ENCODE measurements at places on chromosomes 6 and 20.

- no peak for DNase-seq
These were observed 123.2 kb downstream of the ELOVL4 start for GRCh38 chr6:79824202-79824601.

DNA sequence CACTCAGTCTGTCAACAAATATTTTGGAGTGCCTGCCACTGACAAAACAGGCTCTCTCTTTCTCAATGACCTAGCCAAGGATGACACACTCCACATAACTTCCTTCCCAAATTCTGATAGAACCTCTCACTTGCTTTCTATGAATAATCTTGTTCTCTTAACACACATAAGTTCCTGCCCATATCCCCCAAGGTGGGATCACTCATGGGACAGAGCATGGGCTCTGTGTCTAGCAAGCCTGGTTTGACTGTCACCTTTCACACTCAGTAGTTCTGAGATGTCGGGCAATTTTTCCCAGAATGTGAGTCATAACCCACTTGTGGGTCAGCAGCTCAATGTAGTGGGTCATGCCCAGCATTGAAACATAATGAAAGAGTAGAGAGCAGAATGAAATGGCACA, 78.1 kb downstream of the LRFN2 start:
- DNase-seq: no peak

DNA sequence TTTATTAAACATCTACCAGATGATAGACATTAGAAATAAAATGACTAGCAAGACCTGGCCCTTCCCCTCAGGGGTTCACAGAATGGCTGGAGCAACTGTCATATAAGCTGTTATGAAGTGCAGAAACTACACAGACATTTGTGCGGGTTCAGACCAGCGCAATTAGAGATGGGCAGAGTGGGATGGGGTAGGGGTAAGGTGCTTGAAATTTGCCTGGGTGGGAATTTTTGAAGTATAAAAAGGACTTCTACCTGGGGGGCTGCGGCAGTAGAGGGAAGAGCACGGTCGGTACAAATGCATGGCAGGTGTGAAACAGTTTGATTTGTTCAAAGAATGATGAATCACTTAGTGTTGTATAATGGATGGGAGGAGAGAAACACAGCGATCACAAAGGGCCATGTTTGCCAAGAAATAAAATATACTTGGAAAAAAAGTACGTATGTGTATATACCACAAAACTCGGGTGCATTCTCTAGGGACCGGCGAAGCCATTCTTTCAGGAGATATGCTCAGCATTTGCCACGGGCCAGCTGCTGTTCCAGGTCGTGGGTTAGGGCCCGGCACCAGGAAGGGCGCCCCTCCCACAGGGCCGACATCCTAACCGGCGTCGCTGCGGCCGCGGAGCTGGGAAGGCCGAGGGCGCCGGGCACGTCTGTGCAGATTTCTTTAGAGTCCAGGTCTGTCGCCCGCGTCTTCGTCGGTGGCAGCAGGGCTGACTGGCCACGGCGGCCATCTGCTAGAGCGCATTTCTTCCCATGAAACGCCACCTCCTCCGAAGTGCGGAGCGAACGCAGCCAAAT, 809 bp upstream of the NOL7 start:
- peak; percentile 20 for DNase-seq

DNA sequence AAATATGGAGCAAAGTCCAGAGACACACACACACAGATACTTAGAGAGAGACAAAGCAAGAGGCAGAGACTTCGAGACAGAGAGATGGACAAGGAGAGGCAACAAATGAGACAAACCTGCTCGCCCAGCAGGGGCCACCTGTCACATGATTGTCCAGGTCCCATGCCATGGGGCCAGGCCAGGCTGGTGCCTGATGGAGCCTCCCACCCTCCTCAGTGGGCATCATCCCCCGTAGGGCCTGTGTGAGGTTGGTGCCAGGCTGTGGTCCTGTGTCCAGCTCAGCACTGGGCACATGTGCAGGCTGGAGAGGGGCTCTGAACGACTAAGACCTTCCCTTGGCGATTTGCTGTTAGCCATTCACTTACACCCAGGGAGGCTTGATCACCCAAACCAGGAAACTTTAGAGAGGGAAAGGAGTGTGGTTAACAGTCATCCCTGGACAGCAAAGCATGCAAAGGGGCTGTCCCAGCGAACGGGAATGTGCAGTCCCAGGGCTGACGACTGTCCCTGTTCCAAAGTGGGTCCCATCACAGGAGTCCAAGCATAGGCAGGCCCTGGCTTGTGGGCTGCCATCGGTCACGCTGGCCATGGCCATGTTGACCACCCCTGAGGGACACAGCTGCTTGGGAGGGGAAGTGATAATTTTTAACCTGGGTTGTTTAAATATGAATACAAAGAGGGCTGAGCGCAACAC, 38.4 kb upstream of the PHACTR3 start:
- DNase-seq: no peak

GRCh38 chr20:39195582-39196021, 233.5 kb downstream of the DHX35 start:
- DNase-seq: no peak

- DNase-seq: no peak
These were observed 21.1 kb downstream of the BAG2 start for GRCh38 chr6:57193177-57193576.

DNA sequence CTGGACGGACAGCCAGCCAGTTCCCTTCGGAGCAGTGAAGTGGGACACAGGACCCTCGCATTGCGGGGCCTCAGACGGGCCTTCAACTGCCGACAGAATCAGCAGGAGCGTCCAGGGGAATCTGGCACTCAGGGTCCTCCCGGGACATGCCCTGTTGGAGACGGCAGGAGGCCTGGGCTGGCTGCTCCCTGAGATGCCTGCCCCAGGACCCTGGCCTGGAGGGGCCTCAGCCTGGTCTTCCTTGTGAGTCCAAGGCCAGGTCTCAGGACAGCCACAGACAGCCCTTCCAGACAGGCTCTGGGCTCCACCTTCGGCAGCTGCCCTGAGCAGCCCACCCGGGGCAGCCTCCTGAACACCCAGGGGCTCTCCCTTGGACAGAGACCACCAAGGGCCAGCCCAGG, 14.6 kb upstream of the HELZ2 start:
- no peak for DNase-seq

DNA sequence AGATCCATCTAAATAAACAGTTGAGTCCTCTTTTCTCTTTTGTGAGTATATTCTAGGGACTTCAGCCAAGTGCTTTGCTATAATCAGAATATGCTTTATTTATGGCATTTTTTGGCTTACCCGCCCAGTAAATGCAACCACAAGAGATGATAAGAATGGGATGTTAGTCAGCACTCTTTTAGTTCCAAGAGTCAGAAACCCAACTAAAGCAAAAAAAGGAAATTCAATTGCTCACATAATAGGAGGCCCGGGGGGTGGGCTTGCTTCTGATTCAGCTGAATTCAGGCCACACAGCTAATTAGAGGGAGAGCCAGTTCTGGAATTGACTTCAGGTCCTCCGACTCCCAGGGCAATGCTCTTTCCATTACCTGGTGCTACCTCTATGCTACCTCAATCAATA, 250.6 kb downstream of the FARS2 start:
- DNase-seq: no peak

GRCh38 chr6:83086751-83087150, 19.3 kb downstream of the DOP1A start:
- DNase-seq: no peak

GRCh38 chr6:154526996-154527395, 16.5 kb upstream of the CNKSR3 start:
- no peak for DNase-seq

DNA sequence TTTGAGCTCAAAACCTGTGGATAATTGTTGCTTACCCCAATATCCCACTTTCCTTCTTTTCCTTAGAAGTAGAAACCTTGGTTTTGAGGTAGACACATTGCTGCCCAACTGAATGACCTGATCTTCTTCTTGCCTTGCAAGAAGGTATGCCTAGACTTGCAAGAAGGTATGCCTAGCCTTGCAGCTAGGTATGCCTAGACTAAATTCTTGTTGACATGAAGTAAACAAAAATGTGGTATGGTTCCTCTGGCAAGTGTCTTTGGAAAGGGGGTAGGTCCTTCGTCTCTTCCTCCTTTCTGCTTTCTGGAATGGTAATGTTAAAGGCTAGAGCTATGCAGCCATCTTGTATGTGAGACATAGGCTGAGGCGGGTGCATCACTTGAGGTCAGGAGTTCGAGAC, 129.2 kb downstream of the GMPR start:
- DNase-seq: no peak
